ENCODE measurements at places on chromosomes 12 and 14. TPM values are rescaled to one million over a fixed set of nuclear protein-coding genes. Genes with fewer than 3 reads are reported as not detected.

The MMP19 gene
- total RNA-seq = 11.1 TPM

DNA sequence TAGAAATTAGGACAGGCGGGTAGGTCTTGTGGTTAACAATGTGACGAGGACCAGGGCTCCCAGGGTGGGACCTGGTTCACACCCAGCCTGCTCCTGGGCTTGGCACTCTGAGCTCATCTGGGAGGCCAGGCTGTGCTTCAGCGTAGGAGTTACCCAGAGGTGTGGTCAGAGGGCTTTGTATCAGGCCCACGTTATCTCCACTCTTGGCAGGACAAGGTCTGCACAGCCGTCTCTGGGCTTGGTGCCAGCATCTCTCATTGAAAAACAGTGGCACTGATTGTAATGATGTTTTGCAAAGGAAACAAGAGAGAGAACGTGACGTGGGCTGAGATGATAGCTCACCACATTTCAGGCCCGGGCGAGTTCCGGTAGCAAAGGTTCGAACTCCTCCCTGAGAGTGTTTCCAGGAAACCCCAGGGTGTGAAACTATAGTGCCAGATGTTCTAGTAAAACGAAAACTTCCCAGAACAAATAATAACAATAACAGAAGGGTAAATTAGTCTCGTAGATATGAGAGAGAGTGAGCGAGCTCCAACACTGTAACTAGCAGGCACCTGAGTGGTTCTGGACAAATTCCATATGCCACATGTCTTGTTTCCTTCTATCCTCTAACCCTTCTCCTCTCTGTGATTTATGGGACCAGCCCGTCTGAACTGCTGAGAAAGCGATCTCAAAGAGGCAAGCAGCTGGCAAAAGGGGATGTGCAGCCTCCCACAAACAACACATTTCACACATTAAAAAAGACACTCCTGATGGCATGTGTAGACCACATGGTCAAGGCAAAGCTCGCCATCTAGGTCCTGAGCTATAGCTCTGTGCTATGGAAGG lies 227.3 kb downstream of the KTN1 start:
- peak; percentile 97 for DNase-seq

- DNase-seq = no peak
These were observed 88.7 kb downstream of the ACADS start for GRCh38 chr12:120814203-120814902.

DNA sequence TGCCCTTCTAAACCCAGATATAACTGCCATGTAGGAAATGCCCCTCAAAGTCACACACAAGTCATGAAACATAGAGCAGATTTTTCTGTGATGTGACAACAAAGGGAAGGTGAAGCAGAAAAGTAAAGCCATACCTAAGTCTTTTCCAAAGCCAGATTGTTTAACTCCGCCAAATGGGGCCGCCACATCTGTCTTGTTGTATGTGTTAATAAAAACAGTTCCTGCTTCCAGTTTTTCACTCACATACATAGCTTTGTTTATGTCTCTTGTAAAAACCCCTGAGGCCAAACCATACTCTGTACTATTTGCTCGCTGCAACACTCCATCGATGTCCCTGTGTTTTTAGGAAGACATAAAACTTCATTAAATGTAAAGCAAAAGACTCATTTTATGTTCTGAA lies 40.3 kb downstream of the NOPCHAP1 start:
- DNase-seq = no peak

DNA sequence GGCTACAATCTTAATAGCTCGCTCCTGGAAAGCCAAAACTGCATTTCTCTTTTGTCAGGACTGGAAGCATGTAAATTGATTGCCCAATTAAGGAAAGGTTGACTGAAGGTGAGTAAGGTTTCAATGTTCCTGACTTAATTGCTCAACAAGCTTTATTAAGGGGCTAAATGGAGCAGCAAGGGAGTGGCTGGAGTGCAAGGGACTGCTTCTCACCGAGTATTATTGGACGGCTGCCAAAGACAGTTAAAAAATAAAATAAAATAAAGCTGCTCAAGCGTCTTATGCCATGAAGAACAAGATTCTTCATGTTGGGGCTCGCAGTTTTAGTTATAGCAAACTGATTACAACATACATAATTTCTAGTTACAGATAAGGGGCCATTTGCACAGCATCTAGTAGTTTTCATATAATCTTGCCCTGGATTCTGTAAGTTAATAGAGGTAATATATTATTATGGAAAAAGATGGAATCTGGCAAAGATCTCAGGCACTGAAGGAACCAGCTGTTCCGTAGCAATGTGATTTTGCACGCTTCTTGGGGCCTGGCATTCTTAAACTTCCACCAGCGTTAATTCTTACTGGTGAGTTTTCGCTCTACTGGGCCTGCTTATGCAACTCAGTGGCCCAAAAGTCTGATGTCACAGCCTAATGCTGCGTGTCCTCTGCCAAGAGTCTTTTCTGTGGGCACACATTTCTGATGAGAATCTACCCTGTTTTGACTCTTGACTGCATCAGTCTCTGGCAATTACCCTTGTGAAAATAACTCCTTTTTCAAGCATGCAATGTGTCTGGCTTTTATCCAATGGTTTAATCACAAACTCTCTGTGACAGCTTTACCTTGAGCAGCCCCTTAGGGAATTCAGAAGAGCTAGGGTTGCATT lies 108.5 kb downstream of the SLC38A1 start:
- DNase-seq = peak; percentile 90

DNA sequence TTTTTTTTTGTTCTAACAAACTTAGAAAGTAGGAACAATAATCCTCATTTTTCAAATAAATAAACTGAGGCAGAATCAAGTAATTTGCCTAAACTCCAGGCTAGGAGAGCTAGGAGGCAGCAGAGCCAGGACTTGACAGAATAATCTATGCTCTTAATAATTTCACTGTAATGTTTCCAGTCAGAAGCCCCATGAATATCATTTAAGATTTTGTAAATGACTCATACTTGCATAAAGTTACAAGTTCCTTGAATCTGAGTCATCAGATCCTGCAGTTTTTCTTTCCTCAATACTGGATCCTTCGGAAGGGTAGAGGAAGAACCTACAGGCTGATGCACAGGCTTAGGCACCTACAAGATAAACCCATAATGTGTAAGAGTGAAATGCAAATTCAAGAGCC lies 29.0 kb downstream of the CAPRIN2 start:
- DNase-seq = peak; percentile 88

The SIX6 gene
- total RNA-seq = not detected

The CLBA1 gene
- 2.8 TPM for total RNA-seq

DNA sequence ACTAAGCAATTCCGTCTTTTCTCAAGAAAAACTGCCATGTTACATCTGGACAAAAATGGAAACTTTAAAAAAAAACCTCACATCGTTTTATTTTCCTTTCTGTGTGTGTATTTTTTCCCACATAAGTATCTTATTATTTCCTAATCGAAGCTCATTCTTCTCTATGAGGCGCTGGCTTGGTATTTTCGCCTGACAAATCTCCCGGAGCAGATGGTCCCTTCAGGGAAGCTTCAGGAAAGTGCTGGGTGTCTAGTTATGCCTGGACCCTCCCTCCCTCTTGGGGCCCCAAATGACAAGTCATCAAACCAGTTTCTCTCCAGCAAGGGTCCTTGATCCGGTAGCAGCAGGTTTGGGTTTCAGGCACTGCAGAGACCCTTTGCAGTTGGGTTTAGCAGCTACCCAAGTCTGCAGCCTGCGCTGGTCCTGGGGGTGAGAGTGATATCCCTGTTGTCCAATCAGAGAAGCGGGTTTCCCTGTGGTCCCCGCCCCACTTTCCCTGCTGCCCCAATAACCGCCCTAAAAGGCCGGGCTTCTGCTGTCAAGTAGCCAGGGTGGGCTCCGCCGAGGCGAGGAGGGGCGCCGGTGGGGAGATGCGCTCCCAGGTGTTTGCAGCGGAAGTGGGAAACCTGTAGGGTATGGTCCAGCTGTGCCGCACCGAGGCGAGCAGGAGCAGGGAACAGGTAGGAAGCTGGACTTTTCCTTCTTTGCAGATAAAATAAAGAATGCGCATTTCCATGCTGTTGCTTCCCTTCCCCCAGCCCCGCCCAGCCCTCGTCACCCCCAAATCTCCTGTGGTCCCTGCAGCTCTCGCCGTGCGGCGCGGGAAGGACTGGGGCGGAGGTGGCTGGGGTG lies at the start of gene CNTN1:
Gene CNTN1, plus strand, starts transcription at position 527 of the 852 bp plus-strand sequence.
- peak; percentile 30 for DNase-seq

DNA sequence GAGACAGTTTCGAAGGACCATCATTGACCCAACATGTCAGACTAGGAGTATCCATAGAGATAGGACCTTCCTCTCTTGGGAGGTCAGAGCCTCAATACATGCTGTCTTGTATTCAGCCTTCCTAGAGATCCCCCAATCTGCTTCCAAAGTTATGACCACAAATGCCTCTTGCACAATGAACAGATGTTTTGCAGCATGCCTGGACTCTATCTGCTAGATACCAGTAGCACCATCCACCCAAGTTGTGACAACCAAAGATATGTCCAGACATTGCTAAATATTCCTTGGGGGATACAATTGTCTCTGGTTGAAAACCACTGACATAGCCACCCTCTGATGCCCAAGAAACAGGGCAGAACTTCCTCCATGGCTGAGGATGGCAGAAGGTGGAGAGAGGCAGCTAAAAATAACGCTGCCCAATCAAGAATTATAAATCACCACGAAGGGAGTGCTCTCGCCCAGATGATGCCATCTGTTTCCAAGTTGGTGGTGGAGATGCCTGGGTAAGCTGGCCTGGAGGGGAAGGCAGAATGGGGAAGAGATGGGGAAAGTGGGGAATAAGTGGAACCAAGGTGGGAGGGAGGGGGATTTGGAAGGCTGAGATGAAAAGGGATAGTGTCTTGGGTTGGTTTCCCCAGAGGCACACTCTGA lies 42.9 kb upstream of the NOS1 start:
- DNase-seq = no peak

DNA sequence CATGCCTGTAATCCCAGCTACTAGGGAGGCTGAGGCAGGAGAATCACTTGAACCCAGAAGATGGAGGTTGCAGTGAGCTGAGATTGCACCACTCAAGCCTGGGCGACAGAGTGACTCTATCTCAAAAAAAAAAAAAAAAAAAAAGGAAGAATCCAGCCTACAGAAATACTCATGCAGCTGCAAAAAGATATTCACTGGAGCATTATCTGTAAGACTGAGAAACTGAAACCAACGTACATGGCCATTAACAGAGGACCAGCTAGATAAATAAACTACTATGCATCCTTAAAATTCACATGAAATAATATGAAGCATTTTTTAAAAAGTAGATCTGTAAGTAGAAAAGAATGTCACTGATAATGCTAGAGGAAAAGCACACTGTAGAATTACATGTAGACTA lies 3.5 kb downstream of the SLC7A7 start:
- DNase-seq = peak; percentile 37

- no peak for DNase-seq
These were observed 15.9 kb downstream of the CCDC88C start for GRCh38 chr14:91401751-91402150.

The GPR132 gene
- 0.16 TPM for total RNA-seq

The KITLG gene
- 110 TPM for total RNA-seq

The PLEK2 gene
- 2.8 TPM for total RNA-seq

All from fibroblast of the aortic adventitia (primary cell).